ENCODE measurements at places on chromosomes 1 and 21. TPM values are rescaled to one million over a fixed set of nuclear protein-coding genes. Genes with fewer than 3 reads are reported as not detected.

GRCh38 chr1:13722808-13723360, 22.9 kb downstream of the PRDM2 start:
- no peak for DNase-seq

- peak; percentile 42 for DNase-seq
These were observed 39.9 kb upstream of the TADA1 start for GRCh38 chr1:166915941-166916340.

DNA sequence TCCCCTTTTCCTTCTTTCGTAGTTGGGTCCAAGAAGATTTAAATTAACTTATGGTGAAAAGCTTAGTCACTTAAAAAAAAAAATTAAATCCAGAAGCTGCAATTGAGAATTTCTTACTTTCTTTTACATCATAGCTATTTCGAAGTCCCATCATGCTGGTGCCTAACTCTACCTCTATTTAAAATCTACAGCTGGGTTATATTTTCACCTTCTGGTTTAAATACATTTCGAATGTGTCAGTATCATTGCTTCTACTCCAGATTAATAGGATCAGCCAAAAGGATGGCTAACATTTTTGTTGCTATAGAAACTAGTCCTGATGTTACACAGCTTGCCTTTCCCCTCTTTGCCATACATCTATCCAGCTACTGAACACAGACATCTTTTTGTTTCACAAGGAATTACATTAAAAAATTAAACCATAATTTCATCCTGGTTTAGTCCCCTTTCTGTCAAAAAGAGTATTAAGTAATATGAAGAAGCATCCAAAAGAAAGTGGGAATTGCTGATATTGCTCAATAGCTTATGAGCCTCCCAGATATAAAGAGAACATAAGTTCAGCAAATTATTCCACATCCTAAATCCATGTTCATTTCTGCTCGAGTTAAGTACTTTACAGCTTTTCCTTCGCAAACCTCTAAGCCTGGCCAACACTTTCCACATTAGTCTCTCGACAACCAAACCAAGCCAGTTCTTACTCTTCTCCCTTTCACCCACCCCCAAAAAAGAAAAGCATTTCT, 396.7 kb upstream of the DAB1 start:
- DNase-seq = no peak

DNA sequence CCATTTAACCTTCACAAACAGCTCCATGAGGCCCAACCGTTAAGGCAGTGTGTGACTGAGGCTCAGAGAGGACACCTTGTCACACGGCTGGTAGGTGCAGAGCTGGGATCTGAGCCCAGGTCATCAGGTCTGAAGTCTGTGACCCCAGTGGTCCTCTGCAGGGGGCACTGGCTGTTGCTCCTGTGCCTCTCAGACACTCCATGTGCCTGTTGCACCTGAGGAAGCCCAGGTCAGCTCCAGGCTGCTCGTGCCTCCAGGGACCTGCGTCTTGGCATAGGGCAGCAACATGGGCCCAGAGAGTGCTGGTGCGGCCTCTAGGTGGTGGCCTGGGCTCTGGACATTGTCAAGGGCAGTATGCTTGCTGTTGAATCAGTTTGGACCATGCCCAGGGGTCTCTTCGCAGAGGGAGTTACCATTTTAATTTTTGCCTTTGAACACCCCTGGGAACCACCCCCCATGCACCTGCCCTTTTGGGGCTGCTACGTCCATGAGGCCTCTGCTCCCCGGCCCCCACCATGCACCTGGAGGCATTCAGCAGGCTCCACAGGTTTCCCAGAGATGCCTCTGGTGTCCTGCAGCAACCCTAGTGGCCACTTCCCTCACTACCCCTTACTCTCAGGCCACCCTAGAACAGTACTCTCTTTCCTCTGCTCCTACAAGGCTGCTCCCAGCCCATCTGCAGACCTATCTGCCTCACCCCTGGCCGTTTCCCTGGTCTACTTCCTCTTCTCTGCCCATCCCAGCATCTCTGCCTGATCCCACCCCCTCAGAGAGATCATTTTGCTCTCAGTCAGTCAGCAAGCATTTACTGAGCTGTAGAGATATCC, 25.2 kb upstream of the EPS8L3 start:
- peak; percentile 78 for DNase-seq

DNA sequence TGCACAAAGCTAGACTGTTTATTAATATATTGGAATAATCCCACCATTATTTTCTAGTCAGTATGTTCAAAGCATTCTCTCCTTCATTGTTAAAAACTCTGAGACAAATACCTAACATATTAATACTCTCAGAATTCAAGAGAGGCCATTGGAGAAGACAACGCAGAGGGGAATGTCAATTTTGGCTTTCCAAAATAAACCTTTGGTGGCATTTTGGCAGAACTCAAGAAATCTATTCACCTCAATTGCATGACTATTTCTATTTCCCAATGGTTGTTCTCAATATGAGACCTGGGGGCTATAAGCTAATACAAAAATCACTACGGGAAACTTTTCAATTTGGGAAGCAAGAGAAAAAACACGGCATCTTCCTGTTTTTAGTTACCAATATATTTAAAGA, 58.5 kb downstream of the RUSC1 start:
- DNase-seq = no peak

- DNase-seq = peak; percentile 48
These were observed 546 bp downstream of the POU2F1 start for GRCh38 chr1:167221126-167221737.

- peak; percentile 14 for DNase-seq
These were observed 53.3 kb upstream of the EPS8L3 start for GRCh38 chr1:109816975-109817535.

GRCh38 chr1:86775395-86775794, 71.0 kb downstream of the SH3GLB1 start:
- no peak for DNase-seq

DNA sequence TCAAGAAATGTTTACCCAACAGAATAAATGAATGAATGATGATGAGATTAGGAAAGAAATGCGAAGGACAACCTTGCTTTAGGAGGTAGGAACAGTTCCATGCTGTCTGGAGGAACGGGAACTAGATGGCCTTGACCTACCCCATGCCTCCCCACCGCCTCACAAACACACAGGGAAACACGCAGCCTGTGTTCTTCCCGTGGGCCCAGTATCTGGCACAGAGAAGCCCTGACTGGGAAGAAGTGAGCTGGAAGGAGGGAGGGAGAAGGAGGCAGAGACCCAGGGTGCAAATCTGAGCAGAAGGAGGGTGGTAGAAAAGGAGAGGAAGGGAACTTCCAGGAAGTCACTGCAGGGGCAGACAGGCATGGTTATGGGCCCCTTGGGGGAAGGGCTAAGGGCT, 3.5 kb upstream of the ADORA1 start:
- DNase-seq = no peak

Gene OR2T33
- not detected for total RNA-seq

Gene COL16A1
- 6.5 TPM for total RNA-seq

Gene C1orf210
- total RNA-seq = 5.9 TPM

Gene KLHDC8A
- 1.0 TPM for total RNA-seq

Gene C1QA
- total RNA-seq = not detected

Gene SH2D1B
- total RNA-seq = not detected

Gene ATP1A2
- 3.0 TPM for total RNA-seq

Measured in H9 (cell line).